Small intestine (tissue), 16 donors: ENCODE measurements at places on chromosomes 7 and 10. TPM values are rescaled to one million over a fixed set of nuclear protein-coding genes. Genes with fewer than 3 reads are reported as not detected.

Gene PPP1R17
- polyA plus RNA-seq, result not detected

Gene OR2A5
- polyA plus RNA-seq, result under 0.01 TPM

Gene ITGA8
- polyA plus RNA-seq, result 0.81 TPM

Gene OR2A12
- not detected for polyA plus RNA-seq

Gene PAX4
- 0.81 TPM for polyA plus RNA-seq

Gene GRID1
- 0.40 TPM for polyA plus RNA-seq

Gene LEP
- not detected for polyA plus RNA-seq

Gene OR2A7
- 2.7 TPM for polyA plus RNA-seq

Gene TPK1
- 19.7 TPM for polyA plus RNA-seq

Gene TM9SF3
- polyA plus RNA-seq, result 91.1 TPM

Gene DHX32
- 24.0 TPM for polyA plus RNA-seq

Gene SLIT1
- polyA plus RNA-seq, result 0.12 TPM

Gene SH2D4B
- polyA plus RNA-seq, result 0.03 TPM

Gene HGF
- under 0.01 TPM for polyA plus RNA-seq

Gene PKD2L1
- polyA plus RNA-seq, result not detected

Gene BLOC1S2
- polyA plus RNA-seq, result 33.3 TPM

Gene OR9A2
- polyA plus RNA-seq, result not detected

Gene PILRA
- 0.81 TPM for polyA plus RNA-seq

Gene CDH23
- 1.4 TPM for polyA plus RNA-seq

Gene PLXNA4
- polyA plus RNA-seq, result 1.2 TPM

Gene CFAP70
- polyA plus RNA-seq, result 0.45 TPM

Gene CPA2
- 12.9 TPM for polyA plus RNA-seq

Gene ELFN1
- 2.0 TPM for polyA plus RNA-seq

Gene RPA3
- polyA plus RNA-seq, result 36.0 TPM

Gene UNC5B
- polyA plus RNA-seq, result 2.5 TPM

Gene LRRN3
- polyA plus RNA-seq, result 0.27 TPM

Gene ZNF282
- polyA plus RNA-seq, result 14.1 TPM

Gene NRCAM
- 0.27 TPM for polyA plus RNA-seq

Gene CNPY1
- not detected for polyA plus RNA-seq

Gene PRKG1
- 0.45 TPM for polyA plus RNA-seq

Gene CCNJ
- polyA plus RNA-seq, result 3.8 TPM

Gene TFEC
- polyA plus RNA-seq, result 128 TPM

Gene CALHM1
- 0.03 TPM for polyA plus RNA-seq

Gene ANXA8
- polyA plus RNA-seq, result 0.09 TPM

Gene GLUD1
- polyA plus RNA-seq, result 141 TPM

Gene DKK1
- not detected for polyA plus RNA-seq

Gene CALML3
- 0.07 TPM for polyA plus RNA-seq

Gene GALNT17
- 0.54 TPM for polyA plus RNA-seq

Gene LOXL4
- polyA plus RNA-seq, result 4.2 TPM

Gene DGKI
- not detected for polyA plus RNA-seq

Gene BRAT1
- polyA plus RNA-seq, result 25.1 TPM

Gene SH2B2
- 0.67 TPM for polyA plus RNA-seq

Gene KIAA1217
- polyA plus RNA-seq, result 9.4 TPM
